ENCODE measurements at places on chromosomes 3 and 15.

DNA sequence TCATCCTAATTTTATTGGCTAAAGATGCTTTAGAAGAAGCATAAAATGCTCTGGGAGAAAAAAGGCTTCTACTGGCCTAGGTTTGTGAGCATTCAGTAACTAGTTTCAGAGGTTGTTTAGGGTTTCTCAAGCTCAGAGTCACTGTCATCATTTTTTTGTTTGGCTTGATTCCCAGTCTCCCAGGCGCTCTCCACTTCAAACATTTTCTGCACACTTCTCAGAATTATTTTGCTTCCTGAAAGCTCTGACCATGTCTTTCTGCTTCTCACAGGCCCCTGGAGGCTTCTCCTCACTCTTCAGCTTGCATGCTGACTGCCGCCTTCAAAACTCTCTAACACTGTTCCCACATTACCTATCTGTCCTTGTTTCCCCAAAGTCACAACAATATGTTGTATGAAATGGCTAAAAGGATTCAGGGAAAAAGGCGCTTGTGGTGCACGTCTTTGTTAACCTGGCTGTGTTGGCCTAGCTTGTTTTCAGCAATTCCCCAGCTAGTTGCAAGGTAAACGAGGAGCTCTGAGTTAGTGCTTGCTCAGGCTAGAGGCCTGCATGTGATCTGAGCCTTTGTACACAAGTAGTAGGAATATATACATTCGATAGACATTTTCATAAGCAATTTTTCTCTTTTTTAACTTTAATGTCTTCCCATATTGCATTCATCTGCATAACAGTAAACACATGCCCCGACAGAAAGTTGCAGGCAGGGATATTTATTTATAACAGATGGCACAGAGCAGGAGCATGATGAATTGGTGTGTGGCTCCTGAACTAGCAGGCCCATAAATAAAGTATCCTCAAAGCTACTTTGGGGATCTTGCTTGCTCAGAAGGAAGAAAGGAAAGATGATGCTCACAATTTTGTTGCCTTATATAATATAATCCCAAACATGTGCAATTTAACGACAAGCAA lies 129.2 kb upstream of the DPH6 start:
- no peak for DNase-seq

GRCh38 chr3:130758624-130759369 lies 12.2 kb upstream of the PIK3R4 start:
- no peak for DNase-seq

DNA sequence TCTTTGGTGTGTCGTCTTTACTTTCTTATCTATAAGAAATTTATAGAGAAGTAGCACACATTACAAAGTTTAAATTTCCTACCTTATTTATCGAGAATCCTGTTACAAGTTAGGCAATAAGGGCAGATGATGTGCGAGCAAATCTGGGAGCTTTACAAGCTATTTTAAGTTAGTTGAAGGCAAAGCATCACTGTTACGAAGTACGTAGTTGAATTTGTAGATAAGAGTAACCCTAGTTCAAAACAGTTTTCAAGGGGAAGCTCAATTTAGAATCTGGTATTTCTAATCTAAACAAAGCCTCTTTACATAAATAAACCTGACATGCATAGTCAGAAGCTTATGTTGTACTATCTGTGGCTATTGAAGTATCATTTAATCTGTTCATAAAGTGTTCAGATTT lies 8.4 kb downstream of the KBTBD8 start:
- DNase-seq: no peak

- DNase-seq: no peak
These were observed 87.1 kb downstream of the LPP start for GRCh38 chr3:188241072-188241471.

- no peak for DNase-seq
These were observed 234.6 kb downstream of the ADAMTS17 start for GRCh38 chr15:100107151-100107550.

- DNase-seq: no peak
These were observed 21.9 kb downstream of the LRTM1 start for GRCh38 chr3:54905920-54906319.

- DNase-seq: no peak
These were observed 169.9 kb upstream of the CTNNB1 start for GRCh38 chr3:41029356-41029755.

DNA sequence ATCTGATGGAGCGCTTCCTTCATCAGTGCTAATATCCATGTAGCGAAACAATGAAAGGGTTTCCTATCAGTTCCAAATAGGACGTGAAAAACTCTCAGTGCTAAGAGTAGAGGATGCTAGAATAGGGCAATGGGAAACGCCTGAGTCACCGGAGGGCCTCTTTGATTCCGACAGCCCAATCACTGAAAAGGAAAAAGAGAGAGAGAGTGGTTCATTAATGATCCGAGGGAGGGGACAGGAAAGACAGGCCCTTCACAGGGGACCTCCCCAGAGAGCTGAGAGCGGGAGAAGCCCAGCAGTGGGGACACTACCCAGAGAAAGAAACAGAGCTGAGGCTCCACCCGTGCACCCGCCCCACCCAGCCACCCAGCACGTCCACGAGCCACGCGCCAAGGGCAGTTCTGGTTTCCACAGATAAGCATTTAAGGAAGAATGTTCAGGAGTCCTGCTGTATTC lies 76.9 kb downstream of the RPN1 start:
- DNase-seq: no peak

All from activated T-cell treated with anti-CD3 and anti-CD28 coated beads for 24 hours (primary cell).